Muscle of arm (tissue), 14 donors: ENCODE measurements at places on chromosomes 13 and 19.

- DNase-seq, result no peak
These were observed 575.8 kb downstream of the DACH1 start for GRCh38 chr13:71290963-71291841.

DNA sequence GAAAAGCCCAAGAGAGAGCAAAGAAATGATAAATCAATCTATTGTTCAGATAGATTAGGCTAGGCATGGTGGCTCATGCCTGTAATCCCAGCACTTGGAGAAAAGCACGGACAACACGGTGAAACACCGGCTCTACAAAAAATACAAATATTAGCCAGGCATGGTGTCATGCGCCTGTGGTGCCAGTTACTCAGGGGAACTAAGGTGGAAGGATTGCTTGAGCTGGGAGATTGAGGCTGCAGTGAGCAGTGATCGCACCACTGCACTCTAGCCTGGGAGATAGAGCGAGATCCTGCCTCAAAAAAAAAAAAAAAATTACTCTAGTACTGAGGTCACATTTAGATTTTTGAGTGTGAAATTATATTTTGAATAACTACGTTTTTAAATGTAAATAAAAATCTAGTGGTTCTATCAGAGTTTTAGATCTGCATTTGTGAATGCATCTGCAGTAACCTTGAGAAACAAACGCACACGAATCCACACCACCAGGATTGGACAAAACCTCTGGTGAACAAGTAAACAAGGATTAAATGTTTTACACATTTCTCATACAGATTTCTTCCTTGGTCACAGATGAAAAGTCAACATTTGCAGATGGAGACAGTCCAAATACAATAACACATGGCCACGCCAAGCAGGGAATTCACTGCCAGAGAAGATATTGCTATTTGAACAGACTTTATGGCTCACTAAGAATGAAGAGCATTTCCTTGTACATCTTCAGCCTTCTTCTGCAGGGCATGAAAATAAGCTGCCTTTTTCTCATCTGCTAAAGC, 917.6 kb downstream of the PCDH9 start:
- DNase-seq, result peak; percentile 25

DNA sequence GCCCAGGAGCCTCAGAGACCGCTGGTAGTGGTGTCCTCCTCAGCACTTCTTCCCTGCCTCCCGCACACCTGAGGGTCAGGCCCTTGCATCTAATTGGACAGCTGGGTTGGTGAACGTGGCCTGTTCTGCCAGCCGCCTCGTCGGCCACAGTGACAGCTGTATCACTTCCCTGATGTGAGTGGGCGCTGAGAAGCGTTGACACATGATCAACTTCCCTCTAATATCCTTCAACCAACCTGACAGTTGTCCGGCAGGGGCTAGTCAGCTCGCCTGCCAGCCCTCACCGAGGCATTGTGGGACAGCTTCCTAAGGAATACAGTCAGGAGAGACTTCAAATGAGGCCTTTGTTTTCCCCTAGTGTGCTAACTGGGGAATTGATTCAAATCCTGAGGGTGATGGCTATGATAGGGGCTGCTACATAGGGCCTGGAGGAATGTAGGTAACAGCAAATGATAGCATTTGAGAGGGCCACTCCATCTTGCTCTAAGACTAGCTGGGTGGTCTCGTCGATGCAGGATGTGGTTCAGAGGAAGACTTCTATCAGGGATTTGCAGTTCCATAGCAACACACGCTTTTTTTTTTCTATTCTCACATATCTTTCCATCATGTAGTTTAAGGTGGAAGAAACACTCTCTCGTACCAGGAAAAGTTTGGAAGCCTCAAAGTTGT, 230.8 kb downstream of the TSHZ3 start:
- no peak for DNase-seq

- peak; percentile 65 for DNase-seq
These were observed 293.6 kb downstream of the DNAJC15 start for GRCh38 chr13:43316946-43317353.

DNA sequence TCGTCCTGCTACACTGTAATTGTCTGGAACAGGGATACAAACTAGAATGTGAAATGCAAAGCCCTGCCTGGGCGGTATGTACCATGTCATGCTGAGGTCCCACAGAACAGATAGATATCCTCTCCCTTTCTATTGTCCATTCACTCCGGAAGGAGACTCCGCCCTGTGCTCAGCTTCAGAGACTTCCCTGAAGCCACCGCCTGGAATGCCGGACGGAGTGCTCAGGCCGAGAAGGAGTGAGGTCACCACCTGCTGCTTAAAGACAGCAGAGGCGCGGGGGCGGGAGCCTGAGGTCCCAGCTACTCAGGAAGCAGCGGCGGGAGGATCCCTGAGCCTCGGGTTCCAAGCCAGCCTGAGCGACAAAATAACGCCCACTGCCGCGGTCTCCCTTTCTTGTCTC, 890 bp upstream of the ZNF611 start:
- peak; percentile 63 for DNase-seq

DNA sequence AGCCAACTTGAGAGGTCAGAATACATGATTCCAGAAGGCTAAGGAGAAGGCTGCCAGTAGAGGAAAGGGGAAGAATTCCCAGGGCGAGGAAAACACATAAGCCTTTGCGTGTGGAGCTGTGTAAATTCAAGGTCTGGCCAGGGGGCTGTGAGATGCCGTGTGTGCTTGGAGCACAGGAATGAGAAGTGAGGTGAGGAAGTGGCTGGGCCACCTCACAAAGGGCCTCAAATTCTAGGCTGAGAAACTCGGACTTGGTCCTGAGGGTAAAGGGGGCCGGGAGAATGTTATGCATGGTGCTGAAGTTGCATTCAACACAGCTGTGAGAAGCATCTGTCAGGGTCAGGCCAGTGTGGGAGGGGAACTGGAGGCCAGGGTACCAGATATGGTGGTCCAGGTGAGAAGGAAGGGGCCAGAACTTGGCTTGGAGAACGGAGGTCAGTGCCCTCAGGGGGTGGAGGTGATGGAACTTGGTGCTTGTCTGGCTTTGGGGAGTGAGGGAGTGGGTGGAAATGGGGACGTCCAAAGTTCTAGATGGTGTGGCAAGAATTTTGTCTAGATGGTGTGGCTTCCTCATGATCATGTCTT, 4.9 kb upstream of the ZNF580 start:
- no peak for DNase-seq

DNA sequence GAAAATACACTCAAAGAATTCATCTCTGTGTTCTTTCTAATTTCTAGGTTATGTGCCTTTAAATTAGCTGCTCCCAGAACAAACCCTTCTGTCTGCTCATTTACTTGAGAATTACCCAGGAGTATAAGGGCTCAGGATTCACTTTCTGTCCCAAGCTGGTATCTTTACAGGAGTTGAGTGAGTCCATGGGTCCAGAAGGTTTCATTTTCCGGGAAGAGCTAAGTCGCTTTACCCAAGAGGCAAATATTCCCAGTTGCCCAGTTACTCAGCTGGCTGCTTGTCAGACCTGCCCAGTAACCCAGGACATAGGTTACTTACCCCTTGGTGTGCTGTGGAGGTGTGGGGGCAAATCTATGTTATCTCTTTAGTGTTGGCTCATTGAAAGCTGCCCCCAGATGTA, 47.3 kb downstream of the DHRS12 start:
- no peak for DNase-seq

DNA sequence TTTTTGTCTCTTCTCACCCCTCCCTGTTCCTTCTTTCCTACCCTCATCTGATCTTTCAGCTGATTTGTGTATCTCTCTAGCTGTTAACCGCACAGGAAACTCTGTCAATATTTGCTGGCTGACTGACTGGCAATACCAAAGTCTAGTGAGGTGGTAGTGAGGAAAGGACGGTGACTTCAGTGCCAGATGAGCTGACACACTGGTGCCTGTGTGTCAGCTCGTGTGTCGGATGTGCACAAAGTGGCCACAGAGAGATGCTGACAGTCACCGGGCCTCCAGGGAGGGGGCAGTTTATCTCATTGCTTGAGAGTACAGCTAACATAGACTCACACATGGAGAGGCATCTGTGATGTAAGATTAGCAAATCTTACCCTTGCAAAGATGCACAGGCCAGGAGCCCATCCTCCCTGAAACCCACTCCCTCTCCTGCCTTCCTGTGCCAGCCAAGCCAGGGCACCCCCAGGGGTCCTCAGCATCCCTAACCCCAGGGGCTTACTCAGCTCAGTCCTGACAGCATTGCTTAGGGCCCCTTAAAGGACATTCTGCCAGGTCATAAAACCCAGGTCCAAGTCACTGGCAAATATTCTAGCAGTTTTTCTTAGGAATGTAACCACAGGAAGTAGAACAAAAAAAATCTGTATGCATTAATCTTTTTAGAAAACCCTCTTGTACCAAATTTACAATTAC, 80.2 kb downstream of the SHISA2 start:
- DNase-seq, result no peak

- DNase-seq, result peak; percentile 35
These were observed 224.4 kb downstream of the LACC1 start for GRCh38 chr13:44104197-44104490.

- no peak for DNase-seq
These were observed 117.7 kb downstream of the FREM2 start for GRCh38 chr13:38804536-38804935.

DNA sequence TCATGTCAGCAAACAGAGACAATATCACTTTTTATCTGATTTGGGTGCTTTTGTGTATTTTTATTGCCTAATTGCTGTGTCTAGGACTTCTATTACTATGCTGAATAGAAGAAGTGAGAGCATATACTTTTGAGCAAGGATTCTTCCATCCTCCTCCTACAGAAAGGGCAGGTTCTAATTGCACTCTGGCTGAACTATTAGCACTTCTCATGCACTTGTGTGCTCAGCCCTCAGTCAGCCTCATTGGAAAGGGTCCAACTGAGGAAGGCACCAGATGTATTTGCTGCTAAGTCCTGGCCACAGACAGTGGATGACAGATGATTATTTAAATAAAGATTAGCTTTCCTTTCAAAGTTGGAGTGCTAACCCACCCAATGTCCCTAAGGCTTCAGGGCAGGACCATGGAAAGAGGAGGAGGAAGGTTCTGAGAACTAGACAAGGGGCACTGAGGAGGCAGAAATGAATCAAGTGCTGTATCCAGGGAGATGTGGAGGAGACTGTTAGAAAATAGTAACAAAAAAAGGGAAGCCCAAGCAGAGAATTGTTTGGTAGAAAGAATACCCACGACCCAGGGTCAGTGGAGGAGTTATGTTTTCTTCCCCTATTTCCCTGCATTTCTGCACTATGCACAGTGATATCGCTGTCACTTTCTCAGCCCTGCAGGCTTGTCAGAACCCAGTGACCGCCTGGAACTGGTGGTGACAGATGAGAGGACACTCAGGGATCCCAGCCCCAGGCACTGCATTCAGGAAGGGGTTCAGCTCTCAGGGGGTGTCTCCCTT, 8.0 kb downstream of the LILRB4 start:
- DNase-seq, result no peak

DNA sequence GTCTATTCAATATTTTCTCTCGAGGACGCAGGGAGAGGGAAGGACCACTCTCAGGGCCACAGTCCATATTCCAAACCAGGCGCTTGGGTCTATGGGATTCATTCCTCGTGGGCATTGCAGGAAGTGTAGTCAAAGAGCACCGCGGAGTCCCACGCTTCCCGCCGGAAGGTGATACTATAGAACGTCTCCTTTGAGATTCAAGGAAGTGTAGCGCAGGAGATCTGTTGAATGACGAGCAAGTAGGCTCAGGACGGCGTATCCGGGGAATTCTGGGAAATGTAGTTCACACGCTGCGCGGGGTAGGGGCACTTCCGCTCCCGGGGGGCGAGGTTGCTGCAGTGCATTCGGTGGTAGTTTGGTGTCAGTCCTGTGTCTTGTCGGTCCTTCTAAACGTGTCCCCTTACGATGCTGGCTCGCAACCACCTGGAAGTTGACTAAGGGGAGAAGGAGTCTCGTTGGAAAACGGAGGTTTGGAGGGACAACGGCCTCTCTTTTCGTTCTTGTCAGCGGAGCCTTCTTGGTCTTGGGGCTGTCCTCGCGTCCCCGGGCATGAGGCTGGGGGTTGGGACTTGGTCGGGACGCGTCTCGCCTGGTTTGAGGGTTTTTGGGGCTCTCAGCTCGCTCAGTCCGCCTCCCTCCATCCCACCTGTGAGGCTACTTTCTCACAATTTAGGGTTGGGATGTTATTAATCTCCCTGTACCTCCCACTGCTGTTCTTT, at the start of gene ZNF284:
TSS of gene ZNF284 (plus strand) at position 336 of the 719 bp plus-strand sequence. CDS start 4,231 bp downstream, outside the sequence.
- peak; percentile 95 for DNase-seq

DNA sequence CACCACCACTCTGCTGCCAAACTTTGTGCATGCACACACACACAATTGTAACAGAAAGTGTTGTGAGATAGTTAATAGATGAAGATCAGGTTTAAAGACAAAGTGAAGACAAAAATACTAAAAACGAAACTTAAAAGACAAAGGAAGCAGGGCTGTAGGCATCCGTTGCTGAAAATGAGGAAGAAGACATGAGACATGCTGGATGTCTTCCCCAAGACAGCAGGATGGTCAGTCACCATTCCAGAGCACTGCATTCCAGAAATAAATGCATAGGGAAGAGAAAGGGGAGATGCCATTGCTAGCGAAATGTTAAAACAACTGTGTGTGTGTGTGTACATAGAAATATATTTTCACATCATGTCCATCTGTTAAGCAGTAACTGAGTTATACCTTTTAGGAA, 520.1 kb downstream of the SUCLA2 start:
- no peak for DNase-seq

- DNase-seq, result no peak
These were observed 9.3 kb upstream of the CEACAM7 start for GRCh38 chr19:41697198-41697855.

DNA sequence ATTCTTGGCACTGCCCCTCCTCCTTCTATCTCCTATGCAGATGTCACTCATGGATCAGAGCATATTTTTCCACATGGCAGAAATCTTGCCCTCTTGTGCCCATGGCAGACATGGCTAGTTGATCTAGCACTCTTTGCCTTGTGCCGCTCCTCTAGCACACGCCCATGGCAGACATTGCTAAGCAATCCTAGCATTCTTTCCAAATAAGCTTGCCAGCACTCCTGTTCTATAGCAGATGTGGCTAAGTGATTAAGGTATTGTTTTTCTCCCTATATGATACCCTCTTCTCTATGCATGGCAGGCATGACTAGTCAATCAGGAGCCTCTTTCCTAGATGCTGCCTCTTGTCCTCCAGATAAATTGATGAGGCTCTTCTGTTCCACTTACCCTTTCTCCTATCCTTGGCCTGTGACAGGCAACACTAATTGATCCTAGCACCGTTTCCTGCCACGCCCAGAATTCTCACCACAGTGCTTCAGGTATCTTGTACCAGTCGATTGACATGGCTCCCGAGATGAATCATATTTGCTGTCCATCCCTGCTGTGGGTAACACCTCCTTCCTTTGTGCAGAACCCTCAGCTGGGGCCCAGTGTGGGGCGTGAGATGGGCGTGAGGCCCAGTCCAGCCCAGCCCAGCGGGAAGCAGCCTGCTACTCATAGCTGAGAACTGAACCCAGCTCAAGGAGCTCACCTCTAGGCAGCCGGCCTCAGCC, 26.9 kb downstream of the TMED1 start:
- DNase-seq, result no peak
